ENCODE measurements at places on chromosomes 1 and 21.
A peak's percentile ranks its signal among the peaks of the same experiment; 100 is the strongest.

DNA sequence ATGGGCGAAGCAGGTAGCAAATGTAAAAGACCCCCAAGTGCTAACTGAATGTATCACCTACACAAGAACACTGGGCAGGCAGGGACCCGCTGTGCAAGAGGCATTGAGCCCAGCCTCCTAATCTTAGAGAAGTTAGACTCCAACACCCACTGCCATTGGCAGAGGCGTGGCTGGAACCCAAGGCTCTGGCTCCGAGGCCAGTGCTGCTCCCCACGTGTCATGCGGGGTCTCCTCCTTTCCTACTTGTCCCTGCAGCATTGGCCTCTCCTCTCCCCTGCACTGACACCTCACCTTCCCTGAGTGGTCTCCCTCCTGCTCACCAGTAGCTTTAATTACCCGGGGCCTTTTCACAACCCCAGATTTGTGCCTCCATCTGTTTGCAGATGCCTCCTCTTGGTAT is 107.0 kb downstream of the GALNT2 start:
- H3K36me3 ChIP-seq, result peaks cover 7% of the 10 kb centered on the region
- H3K4me3 ChIP-seq, result no peak overlapping the region
- DNase-seq, result no peak
- no peak overlapping the region for H3K27ac ChIP-seq
- H3K4me1 ChIP-seq, result peaks cover 3% of the 10 kb centered on the region
- H3K27me3 ChIP-seq, result no peaks in the 10 kb centered on the region

DNA sequence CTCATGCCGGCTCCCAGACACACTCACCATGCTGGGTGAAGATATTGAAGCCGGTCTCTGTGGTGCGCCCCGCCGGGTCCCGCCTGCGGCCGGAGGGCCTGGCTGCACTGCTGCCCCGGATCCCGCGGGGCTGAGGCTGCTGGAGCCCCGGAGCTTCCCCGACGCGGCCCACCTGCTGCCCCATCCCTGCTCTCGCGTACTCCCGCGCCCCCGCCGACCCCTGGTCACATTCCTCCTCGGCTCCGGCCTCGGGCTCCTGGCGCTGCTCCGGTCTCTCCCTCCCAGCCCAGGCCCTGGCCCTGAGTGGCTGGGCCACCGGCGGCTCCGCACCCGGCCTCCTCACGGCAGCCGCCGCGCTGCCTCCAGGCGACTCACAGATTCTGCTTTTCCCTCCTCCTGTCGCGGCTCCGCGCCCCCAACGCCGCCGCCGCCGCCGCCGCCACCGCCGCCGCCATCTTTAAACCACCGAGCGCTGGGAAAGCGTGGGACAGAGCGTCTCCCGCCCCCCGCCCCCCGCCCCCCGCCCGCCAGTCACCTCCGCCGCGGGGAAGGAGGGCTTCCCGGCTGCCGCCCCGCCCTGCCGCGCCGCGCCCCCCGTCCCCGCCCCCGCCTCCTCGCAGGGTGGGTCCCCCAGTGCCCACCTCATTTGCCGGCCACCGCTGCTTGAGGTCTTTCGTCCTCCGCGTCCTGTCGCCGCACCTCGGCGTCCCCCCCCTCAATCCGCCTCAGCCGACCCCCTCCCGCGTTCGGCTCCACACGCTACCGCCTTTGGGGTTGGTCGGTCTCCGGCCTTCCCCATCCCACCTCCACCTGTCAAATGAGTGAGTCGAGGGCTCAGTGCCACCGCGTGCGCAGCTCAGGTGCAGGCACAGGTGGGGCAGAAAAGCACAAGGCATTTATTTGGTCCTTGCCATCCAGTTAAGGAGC is at the start of gene ABL2:
Gene ABL2 (minus strand): TSS at position 464 of the 927 bp plus-strand sequence. CDS start 280 bp downstream, at position 184.
- H3K27me3 ChIP-seq, result no peaks in the 10 kb centered on the region
- H3K36me3 ChIP-seq, result peaks cover 2% of the 10 kb centered on the region
- peak within 1 kb of the TSS; percentile 96 for H3K27ac ChIP-seq
- H3K4me1 ChIP-seq, result peaks cover 16% of the 10 kb centered on the region

GRCh38 chr21:38486221-38486620 is 12.1 kb downstream of the ERG start:
- DNase-seq, result no peak
- no peak overlapping the region for H3K4me3 ChIP-seq
- H3K27me3 ChIP-seq, result peaks cover 4% of the 10 kb centered on the region
- no peaks in the 10 kb centered on the region for H3K36me3 ChIP-seq
- peaks cover 4% of the 10 kb centered on the region for H3K4me1 ChIP-seq
- H3K27ac ChIP-seq, result no peak overlapping the region

DNA sequence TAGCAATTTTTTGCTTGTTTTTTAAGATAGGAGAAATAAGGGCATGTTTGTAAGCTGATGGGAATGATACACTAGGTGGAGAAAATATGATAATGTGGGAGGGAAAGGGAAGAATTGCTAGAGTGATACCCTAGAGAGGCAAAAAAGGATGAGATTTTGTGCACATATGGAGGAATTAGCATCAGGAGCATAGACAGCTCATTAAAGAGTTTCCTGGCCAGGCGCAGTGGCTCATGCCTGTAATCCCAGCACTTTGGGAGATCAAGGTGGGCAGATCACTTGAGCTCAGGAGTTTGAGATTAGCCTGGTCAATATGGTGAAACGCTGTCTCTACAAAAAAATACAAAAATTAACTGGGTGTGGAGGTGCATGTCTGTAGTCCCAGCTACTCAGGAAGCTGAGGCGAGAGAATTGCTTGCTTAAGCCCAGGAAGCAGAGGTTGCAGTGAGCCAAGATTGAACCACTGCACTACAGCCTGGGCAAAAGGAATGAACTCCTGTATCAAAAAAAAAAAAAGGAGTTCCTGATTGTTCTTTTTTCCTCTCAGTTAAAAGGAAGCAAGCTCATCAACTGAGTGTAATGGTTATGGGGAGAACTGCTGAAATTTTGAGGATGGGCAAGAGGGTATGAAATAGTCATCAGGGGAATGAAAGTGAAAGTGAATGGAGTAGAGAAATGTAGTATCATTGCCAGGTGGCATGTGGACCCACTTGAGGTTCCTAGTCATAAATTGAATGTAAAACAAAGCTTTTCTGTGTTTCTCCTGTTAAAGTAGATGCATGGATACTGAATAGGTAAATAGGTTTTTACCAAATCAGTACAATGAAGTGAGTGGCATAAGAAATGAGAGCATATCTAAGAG is 35.5 kb downstream of the SH3GLB1 start:
- peaks cover 4% of the 10 kb centered on the region for H3K4me1 ChIP-seq
- no peak overlapping the region for H3K4me3 ChIP-seq
- no peak overlapping the region for H3K27ac ChIP-seq
- H3K27me3 ChIP-seq, result no peaks in the 10 kb centered on the region
- no peak for DNase-seq

DNA sequence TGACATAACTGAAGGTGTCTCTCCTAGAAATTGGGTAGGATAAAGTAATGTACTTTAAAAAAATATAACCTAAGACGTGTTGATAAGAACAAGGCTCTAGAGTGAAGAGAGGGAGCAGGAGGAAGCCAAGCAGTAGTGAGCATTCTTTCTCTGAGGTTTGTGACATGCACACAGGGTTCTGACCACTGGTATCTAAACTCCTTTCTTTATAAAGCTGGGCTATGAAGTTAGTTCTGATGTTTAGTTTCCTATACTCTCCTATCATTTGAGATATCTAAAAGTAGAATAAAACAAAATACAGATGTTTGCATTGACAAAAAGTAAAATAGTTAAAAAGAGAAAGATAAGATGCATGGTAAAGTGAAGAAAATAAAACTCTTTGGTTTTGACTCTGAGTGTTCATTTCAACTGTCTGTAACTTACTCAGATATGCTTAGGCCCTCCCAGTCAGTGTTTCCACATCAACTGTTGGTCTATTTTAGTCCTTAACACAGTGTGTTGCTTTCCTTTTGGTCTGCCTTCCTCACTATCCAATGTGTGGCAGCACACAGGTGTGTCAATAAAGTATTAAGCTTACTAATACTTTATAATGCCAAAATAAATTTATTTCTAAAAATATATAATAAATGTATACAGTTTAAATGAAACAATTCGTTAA is 543.5 kb downstream of the PTPRC start:
- DNase-seq, result no peak
- no peaks in the 10 kb centered on the region for H3K36me3 ChIP-seq
- H3K27ac ChIP-seq, result no peak overlapping the region
- no peak overlapping the region for H3K4me3 ChIP-seq
- no peaks in the 10 kb centered on the region for H3K27me3 ChIP-seq
- H3K4me1 ChIP-seq, result no peaks in the 10 kb centered on the region

DNA sequence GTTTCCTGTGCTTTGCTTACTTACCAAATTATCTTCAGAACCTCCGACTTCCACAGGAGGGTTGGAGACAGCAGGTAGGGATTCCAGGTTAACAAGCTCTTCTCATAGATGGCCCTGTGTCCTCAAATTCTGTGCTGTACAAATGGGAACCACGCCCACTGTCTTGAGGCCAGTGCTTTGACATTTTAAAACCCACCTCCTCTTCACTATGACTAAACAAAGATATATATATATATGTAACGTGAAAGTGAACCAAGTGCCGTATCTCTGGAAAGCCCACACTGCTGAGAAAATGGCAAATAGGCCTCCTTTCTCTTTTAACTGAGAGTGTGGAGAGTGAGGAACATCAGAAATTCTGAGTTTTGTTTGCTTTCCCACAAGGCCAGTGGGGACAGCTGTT is 99.6 kb downstream of the ZBTB18 start:
- H3K27ac ChIP-seq, result peak overlapping the region; percentile 61

GRCh38 chr1:209648931-209649776 is 3.1 kb downstream of the LAMB3 start:
- no peak overlapping the region for H3K4me3 ChIP-seq
- H3K4me1 ChIP-seq, result peaks cover 67% of the 10 kb centered on the region
- H3K27ac ChIP-seq, result peak overlapping the region; percentile 58
- no peaks in the 10 kb centered on the region for H3K36me3 ChIP-seq
- no peak for DNase-seq
- no peaks in the 10 kb centered on the region for H3K27me3 ChIP-seq

DNA sequence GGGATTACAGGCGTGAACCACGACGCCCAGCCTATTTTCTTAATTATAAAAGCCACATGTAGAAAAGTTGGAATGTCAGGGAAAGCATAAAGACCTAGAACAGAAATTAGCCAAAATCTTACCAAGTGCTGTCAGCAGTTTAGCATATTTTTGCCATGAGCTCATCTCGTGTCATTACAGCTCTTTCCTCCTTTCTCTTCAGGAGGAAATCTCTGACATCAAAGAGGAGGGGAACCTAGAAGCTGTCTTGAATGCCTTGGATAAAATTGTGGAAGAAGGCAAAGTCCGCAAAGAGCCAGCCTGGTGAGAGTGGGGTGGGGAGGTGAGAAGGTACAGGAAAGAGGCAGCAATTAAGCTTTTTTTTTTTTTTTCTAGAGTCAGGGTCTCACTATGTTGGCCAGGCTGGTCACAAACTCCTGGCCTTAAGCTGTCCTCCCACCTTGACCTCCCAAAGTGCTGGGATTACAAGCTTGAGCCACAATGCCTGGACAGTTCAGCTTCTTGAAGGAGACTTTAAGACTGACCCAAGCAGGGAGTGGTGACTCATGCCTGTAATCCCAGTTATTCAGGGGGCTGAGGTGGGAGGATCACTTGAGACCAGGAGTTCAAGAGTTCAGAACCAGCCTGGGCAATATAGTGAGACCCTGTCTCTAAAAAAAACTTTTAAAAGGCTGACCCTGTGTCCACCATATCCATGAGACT is 8.4 kb upstream of the BGLAP start:
- H3K27me3 ChIP-seq, result no peaks in the 10 kb centered on the region
- H3K4me3 ChIP-seq, result no peak overlapping the region
- DNase-seq, result no peak
- peaks cover 25% of the 10 kb centered on the region for H3K36me3 ChIP-seq
- H3K27ac ChIP-seq, result peak overlapping the region; percentile 88

DNA sequence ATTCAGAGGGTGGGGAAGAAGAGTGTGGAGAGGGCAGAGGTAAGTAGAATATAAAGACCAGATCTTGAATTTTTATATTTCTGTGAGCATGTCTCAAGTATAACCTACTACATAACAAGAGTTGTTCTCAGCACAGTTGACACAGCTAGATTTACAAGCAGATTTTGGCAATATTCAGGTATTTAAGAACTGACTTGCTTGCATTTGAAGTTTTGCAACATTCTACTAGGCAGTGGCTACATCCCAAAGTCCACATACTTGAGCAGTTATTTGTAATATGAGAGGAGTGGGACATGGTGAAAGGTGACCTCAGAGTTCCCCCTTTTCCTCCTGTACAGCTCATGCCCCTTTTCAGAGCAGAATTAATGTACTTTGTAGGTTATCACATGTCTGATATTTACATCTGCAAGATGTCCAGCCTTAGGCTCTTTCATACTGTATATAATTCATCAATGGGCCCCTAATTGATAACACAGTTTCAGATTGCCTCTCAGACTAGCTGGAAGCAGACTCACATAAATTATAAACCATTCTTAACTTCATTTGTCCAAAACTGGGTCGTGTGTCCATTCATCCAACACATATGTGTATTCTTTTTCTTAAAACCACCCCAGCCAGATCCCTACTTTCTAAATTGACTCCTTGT is 136.7 kb upstream of the RAVER2 start:
- no peak overlapping the region for H3K4me3 ChIP-seq
- H3K27me3 ChIP-seq, result no peaks in the 10 kb centered on the region
- no peaks in the 10 kb centered on the region for H3K4me1 ChIP-seq
- no peak for DNase-seq
- peaks cover 25% of the 10 kb centered on the region for H3K36me3 ChIP-seq

- peak overlapping the region; percentile 84 for H3K4me3 ChIP-seq
- peak; percentile 63 for DNase-seq
- H3K36me3 ChIP-seq, result peaks cover 4% of the 10 kb centered on the region
- H3K4me1 ChIP-seq, result peaks cover 24% of the 10 kb centered on the region
- peaks cover 8% of the 10 kb centered on the region for H3K27me3 ChIP-seq
Measured at GRCh38 chr1:89821322-89822108, 683 bp downstream of the LRRC8D start.

DNA sequence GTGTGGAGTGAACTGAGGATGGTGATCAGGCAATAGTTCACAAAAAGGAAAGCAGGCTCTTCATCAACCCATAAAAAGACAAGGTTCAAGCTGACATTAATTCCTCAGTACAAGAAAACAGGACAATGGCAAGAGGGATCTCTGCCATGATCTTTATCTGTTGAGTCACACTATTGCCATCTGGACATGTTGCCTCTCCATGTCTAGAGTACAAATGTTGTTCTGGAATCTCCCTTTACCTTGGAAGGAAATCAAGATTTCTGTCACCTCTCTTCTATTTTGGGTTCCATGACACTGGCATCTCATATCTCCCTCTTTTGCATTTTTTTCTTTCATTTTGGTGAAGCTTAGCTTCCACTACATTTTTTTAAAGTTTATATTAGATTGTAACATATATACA is 329.1 kb downstream of the USP25 start:
- peaks cover 8% of the 10 kb centered on the region for H3K4me1 ChIP-seq
- no peak overlapping the region for H3K27ac ChIP-seq
- H3K27me3 ChIP-seq, result no peaks in the 10 kb centered on the region
- H3K4me3 ChIP-seq, result no peak overlapping the region
- peaks cover 13% of the 10 kb centered on the region for H3K36me3 ChIP-seq

All from mesothelial cell of epicardium (in vitro differentiated cells).